Astrocyte (in vitro differentiated cells and primary cell): ENCODE measurements at places on chromosomes 16 and 17. TPM values are rescaled to one million over a fixed set of nuclear protein-coding genes. Genes with fewer than 3 reads are reported as not detected.
A peak's percentile ranks its signal among the peaks of the same experiment; 100 is the strongest.

DNA sequence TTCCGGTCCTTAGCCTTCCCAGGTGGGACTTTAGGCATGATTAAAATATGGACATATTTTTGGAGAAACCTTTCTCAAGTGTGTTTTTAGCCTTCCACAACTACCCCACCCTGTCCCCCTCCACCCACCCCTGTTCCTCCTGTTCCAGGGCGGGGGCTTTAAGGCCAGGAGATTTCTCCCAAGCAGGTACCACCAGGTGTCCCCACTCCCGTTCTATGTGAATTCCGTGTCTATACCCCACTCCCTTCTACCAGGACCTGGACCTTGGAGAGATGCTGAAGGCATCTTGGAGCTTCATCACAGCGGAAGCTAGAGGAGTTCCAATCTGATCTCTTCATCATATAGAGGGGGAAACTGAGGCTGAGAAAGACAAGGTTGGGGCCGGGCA, 9.7 kb downstream of the CA4 start:
- no peak for DNase-seq

DNA sequence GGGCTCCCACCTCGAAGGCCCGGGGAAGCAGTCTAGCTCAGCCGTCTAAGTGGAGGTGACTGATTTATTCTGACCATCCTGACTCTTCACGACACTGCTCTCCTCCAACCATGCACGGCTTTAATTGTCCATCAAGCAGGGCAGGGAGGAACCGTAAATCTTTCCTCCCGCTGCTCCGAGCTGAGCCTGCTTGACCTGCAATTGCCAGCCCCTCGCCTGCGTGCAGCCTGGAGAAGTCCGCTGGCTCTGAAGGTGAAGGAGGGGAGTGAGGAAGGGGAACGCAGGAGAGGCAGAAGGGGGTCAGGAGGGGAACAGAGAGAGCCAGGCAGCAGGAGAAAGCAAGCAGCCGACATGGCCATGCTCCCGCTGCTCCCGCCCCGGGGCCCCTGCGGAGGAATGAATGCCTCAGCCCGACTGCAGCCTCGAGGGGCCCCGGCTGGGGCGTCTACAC, 10.1 kb downstream of the RBFOX3 start:
- DNase-seq = no peak

DNA sequence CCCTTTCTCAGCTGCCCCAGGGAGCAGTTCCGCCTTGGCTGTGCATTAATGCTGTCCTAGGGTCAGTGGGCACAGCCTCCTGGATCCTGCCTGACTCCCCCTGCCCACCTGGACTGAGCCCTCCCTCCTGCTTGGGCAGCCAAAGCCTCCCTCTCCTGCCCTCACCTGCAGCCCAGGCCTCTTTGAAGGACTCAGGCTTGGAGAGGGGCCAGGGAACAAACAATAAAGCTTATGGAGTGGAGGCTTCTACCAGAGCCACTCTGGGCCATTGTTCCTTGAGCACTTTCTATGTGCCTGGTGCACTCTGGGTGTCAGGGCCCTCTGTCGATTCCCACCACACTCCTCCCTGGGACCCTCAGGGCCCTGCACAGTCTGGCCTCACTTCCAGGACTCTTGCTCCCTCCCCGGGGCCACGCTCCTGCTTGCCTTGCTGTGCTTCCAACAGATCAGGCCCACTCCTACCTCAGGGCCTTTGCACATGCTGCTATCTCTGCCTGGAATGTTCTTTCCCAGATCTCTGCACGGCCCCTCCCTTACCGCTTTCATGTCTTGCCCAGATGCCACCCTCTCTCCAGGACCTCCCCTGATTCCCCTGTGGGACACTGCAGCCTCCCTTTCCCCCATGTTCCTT, 5.0 kb downstream of the KCNJ12 start:
- DNase-seq = no peak

Gene ATP1B2
- total RNA-seq = 0.65 and 0.89 TPM in 2 replicates

DNA sequence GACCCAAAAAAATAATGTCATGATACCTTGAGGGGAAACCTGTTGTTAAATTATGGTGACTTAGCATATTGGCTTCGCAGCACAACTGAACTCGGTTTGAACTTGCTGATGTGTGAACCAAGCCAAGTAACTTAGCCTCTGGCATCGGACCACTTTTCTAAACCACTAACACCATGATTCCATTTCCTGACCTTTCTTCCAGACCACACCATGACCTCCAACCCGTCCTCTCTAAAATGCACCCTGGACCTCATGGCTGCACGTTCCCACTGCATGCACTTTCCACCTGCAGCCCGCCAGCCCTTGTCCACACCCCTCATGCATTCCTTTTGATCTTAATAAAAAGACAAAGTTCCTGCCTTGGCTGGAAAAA, 29.3 kb downstream of the DYNLRB2 start:
- DNase-seq = peak; percentile 95

- peak; percentile 15 for DNase-seq
Measured at GRCh38 chr17:53516636-53517035, 306.1 kb upstream of the KIF2B start.

Gene CD300A
- total RNA-seq = not detected in 2 replicates

DNA sequence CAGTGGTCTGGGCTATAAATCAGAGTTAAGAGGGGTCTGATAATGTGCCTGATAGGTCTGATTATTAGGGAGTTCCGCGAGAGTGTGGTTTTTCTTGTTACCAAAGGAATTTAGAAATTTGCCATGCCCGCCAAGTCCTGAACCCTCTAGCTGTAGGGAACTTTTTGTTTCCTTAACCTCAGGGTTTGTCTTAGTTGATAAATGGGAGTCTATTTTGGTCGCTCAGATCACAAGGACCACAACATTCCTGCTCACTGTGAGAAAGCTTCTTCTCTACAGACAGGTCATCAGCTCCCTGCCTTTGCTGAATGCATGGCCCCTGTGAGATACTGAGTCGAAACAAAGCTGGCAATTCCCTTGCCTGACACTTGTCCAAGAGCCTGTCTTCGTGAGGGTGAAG, 497.8 kb downstream of the HS3ST4 start:
- no peak for DNase-seq

DNA sequence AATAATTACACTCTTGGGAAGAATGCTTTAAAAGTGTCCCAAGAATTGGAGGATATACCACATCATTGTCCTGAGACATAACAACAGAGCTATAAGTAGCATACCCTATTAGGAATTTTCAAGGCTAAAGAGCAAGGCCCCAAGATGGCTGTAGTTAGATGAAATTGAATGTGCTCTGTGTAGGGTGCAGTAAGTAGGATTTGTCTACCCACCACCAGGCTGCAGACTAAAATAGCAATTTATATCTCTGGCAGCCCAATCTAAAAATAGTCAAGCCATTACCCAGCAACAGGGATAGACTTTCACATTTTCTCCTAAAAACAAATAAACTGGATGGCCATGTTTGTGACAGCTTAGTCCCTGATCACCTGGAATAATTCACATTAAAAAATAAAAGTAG, 5.6 kb downstream of the MMD start:
- DNase-seq = no peak

DNA sequence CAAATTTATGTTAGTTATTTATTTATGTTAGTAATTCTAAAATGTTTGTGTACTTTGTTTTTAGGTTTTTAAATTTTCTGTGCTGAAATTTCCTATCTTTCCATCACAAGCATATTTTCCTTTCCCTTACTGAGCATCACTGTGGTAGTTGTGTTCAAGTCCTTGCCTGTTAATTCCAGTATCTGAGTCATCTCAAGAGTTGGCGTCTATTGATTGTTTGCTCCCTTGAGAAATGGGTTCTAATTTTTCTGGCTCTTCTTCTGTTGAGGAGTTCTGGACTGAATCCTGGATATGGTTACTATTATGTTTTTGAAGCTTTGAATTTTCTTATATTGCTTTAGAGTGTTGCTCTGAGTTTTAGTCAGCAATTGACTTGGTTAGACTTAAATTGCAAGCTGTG, 56.3 kb downstream of the GAN start:
- no peak for DNase-seq

GRCh38 chr16:72739577-72739976, 308.4 kb downstream of the ZFHX3 start:
- DNase-seq = peak; percentile 83

- DNase-seq = peak; percentile 82
Measured at GRCh38 chr17:9432934-9433421, 142.6 kb downstream of the STX8 start.

- no peak for DNase-seq
Measured at GRCh38 chr17:31428111-31428510, 36.6 kb downstream of the RAB11FIP4 start.

DNA sequence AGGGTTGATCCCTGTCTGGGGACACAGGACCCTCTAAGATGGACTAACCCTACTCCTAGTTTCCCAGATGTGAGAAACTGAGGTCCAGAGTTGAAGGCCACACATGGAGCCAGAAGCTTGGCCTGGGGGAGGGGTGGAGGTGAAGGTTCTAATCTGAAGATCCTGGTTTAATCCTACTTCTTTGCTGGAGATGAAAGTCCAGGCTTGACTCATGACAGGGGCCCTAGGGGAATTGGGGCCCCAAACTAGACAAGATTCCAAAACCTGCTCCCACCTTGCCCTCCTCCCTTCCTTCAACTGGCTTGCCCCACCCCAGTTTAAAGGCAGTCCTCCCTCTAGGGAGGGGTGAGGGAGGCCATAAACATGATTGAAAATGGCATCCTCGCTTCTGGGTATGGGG, 21.6 kb downstream of the IGF2BP1 start:
- DNase-seq = no peak

- DNase-seq = peak; percentile 61
Measured at GRCh38 chr17:7014995-7015958, 2.9 kb downstream of the RNASEK start.

DNA sequence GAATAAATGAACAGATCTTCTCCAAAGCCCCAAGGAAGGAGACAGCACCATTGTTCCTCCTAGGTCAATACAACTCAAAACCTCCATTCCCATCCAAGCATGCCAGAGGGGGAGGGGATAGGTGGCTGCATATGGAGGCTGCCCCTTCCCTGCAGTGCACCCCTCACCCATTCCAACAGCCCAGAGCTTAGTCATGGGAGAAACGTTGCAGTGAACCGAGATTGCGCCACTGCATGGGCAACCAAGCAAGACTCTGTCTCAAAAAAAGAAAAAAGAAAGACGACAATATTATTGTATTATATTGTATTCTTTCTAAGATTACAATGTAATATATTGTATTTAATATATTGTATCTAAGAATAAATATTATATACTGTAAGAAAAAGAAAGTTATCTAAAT, 36.4 kb upstream of the CD300E start:
- no peak for DNase-seq

DNA sequence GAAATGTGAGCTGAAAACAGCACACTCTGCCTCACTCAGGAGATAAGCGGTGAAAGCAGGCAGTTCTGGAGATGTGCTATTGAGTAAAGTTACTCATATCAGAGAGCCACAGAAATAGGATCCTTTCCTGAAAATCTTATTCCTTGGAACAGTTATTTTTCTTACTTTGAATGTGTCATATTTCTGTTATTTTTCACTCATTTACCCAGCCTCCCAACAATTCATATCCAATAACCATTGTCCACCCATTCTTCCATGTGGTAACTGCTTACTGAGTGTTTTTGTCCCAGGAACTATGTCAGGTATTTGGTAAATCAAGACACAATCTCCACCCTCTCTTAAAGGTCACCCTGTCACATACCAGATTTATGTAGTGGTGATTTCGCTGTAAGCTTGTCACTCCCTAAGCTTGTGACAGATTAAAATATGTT, 144.9 kb downstream of the PARN start:
- DNase-seq = peak; percentile 74

Gene SLC5A10
- total RNA-seq = 0.14 TPM in 1 of 2 replicates, not detected in the other

Gene SLC38A8
- not detected in 2 replicates for total RNA-seq

- DNase-seq = peak; percentile 22
Measured at GRCh38 chr17:56269556-56270389, 116.5 kb downstream of the ANKFN1 start.
